ENCODE measurements at places on chromosomes 7 and 10. TPM values are rescaled to one million over a fixed set of nuclear protein-coding genes. Genes with fewer than 3 reads are reported as not detected.

The ASB15 gene
- not detected for total RNA-seq

The ITIH5 gene
- total RNA-seq, result 407 TPM

DNA sequence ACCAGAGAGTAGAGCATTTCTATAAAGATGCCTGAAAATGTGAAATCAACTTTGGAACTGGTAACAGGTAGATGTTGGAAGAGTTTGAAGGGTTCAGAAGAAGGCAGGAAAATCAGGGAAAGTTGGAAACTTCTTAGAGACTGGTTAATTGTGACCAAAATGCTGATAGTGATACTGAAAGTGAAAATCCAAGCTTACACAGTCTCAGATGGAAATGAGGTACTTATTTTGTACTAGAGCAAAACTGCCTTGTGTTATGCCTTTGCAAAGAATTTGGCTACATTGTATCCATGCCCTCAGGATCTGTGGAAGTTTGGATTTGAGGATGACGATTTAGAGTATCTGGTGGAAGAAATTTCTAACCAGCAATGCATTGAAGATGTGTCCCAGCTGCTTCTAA is 430.6 kb upstream of the KCND2 start:
- DNase-seq, result no peak

DNA sequence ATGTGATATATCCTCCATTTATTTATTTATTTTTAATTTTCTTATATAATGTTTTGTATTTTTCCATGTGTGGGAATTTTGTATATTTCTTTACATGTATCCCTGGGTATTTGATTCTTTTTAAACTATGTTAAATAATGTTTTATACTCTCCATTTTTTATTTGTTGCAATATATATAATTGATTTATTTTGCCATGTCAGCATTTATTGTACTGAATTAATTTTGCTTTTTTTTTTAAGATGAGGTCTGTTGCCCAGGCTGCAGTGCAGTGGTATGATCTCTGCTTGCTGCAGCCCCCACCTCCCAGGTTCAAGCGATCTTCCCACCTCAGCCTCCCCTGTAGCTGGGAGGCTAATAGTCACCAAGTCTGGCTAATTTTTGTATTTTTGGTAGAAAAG is 187.4 kb downstream of the CDC14C start:
- no peak for DNase-seq

The CRYGN gene
- total RNA-seq, result not detected

GRCh38 chr10:69088801-69089501 is 1.0 kb downstream of the SRGN start:
- no peak for DNase-seq

DNA sequence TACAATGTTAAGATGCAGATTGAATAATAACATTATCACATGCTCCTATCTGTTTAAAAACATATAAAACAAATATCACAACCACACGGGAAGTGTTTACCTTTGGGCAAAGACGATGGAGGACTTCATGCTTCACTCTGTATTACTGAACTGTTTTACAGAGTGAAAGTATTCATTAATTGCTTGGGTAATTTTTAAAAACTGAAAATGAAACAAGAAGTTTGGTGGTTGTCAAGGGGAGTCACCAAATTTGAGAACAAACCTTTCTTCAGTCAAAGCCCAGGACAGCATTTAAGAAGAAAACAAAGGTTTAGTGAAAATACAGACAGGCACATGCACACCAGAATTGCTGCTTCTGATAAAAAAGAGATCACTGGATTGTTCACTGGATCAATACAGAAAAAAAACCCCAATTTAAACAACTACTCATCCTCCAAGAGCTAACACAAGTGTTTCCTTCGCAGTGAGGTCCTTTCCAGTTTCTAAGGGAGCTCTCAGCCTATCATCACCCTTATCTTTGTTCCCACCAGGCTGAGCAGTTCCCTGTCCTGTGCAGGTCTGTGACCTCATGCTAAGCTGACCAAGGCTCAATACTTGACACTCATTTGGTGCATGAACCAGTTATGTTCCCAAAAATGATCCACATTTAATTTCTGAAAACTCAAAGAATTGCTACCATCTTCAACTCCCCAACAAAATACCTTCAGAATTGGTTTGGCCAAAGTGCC is 8.8 kb downstream of the PARP12 start:
- no peak for DNase-seq

GRCh38 chr10:77622889-77623291 is 14.7 kb downstream of the KCNMA1 start:
- no peak for DNase-seq

The TFR2 gene
- not detected for total RNA-seq

The LRCH4 gene
- 88.1 TPM for total RNA-seq

DNA sequence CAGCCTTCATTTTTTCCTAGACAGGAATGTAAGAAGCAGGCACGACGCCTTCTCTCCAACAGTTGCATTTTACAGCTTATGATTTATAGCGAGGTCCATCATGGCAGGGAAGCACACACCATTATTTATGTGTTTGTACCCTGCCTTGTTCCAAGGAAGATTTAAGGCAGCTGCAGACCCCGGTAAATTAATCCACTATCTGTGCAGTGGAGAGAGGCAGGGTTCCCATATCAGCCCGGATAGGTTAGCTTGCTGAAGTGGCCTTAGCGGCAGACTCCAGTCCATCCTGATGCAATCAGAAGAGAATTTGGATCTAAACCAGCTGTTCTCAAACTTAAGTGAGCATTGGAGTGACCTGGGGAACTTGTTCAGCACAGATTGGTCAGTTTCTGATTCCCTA is 359.4 kb downstream of the GALNT17 start:
- DNase-seq, result no peak

The TFPI2 gene
- 46.7 TPM for total RNA-seq

DNA sequence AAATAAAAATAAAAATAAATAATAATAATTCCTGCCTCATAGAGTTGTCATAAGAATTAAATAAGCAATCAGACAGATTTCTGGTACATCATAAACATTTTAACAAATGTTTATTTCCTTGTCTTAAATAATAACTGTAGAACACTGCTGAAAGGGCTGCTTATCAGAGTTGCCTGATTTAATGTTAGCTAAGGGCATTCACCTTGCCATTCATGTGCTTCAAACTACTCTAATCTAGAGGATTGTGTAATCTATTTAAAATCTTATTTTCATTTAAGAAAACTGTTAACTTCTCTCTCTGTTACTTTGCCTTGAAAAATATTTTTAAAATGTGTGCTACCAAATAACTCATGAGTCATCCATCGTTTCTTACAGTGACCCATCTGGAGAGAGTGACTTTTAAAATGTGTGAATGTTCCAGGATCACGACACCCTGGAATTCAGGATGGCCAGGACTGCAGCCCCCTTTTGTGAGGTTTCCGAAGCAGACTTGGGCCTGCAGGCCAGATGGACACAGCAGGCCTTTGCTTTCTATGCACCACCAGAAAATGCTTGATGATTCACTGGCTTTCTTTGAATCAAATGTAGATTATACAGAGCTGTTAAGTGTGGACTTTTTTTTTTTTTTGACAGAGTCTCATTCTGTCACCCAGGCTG is 109.1 kb upstream of the TNS3 start:
- no peak for DNase-seq

- DNase-seq, result no peak
Observed at GRCh38 chr7:138493535-138493934, 33.5 kb downstream of the TRIM24 start.

- no peak for DNase-seq
Observed at GRCh38 chr7:49767719-49768118, 5.7 kb upstream of the VWC2 start.

GRCh38 chr7:115672024-115672423 is 358.5 kb downstream of the TFEC start:
- DNase-seq, result no peak

DNA sequence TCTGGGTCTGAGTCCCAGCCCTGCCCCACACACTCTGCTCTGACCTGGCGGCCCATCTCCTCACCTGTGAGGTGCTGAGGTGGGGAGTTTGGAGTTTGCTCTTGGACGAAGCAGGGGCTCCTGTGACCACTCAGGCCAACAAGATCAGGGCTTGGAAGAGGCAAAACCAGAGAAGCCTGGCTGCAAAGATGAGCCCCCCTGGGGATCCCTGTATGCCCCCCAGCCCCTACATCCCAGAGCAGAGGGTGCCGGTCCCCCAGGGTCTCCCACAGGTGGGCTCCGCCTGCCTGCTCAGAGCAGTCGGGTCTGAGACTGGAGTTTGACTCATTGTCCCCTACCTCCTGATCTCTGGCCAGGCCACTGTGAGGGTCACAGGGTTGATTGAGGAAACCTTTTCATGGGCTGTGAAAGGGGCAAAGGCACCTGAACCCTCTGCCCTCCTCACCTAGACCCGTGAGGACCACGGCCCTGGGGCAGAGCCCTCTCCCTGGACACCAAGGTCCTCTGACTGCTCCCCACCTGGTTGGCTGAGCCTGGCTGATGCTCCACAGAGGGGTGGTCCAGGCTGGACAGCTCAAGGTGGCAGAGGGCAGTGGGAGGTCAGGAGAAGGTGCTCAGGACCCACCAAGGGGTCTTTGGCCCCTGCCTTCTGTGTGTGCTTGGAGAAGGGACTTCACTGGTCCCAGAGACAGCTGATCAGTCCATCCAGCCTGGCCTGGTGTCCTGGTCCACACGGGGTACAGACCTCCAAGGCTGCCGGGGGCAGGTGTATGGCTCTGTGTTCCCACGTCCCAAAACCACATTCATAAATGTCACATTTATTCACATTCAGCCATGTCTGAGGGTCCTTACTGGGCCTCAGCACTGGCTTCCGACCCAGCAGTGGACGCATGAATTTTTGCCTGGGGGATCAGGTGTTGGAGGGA is 9.1 kb upstream of the SCART1 start:
- DNase-seq, result no peak

- no peak for DNase-seq
Observed at GRCh38 chr7:44348300-44348699, 22.9 kb upstream of the CAMK2B start.

The ATP5F1C gene
- 245 TPM for total RNA-seq

The C7orf33 gene
- total RNA-seq, result not detected

The LRMDA gene
- 8.3 TPM for total RNA-seq

The TMEM229A gene
- not detected for total RNA-seq

DNA sequence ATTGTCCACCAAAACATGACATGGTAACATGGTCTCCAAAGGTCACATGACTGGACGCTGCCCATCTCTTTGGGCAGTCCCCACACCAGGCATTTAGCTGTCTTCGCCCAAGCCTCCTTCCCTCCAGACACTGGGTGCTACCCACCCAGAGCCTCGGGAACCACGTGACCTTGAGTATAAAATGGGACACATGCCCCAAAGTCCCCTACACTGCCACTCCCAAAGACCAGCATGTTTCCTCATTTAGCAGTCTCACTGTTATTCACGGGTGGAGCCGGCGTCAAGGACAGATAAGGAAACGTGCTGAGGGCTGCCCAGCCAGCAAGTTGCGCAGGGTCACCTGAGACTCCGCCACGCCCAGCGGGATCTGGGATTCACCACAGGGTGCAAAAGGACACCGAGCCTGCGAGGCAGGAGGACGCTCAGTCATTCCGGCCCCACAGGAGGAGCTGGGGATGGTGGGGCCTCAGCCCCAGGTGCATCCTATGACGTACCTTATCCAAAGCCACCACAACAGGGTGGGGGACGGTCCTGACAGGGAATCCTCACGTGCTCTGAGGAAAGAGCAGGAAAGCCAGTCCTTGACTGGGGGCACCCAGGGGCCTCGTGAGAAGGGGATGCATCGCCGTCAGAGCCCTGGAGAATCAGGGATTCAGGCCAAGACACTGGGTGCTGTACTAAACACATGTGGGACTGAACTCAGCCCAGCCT is 226.9 kb downstream of the TNS3 start:
- DNase-seq, result peak; percentile 48

- DNase-seq, result no peak
Observed at GRCh38 chr10:114499630-114500190, 95.4 kb upstream of the AFAP1L2 start.

GRCh38 chr10:11824825-11825224 is 1.7 kb downstream of the PROSER2 start:
- DNase-seq, result no peak

- no peak for DNase-seq
Observed at GRCh38 chr10:127034790-127035189, 129.6 kb downstream of the DOCK1 start.

- no peak for DNase-seq
Observed at GRCh38 chr7:137655804-137656203, 191.0 kb downstream of the DGKI start.

The FAM25G gene
- not detected for total RNA-seq

GRCh38 chr7:133130166-133130565 is 48.3 kb upstream of the CHCHD3 start:
- DNase-seq, result no peak

The MACC1 gene
- total RNA-seq, result 0.32 TPM

Data from breast epithelium (tissue), 4 donors.